Stimulated activated CD4-positive, alpha-beta T cell treated with anti-CD3 and anti-CD28 coated beads, Interleukin-1b, Interleukin-23, amount 100 ng/mL, for 4 hours (primary cell): ENCODE measurements at places on chromosomes 5 and 9.

GRCh38 chr9:80701061-80701460 is 988.3 kb downstream of the TLE1 start:
- DNase-seq = no peak

DNA sequence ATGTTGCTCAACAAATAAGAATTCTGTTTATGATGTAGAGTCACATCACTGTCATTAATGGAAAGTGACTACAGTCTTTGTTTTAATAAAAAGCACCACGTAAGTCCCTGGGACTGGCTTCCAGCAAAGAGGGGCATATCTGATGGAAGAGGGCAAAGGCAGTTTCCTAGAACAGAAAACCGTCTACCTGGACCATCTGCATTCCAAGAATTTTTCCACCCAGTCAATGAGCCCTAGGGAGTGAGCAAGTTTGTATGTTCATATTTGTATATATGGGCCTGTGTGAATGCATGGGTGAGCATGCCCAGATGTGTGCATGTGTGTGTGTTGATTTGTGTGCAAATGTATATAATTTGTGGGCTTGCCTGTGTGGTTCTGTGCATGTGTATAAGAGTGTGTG is 156.8 kb upstream of the SEMA6A start:
- no peak for DNase-seq

DNA sequence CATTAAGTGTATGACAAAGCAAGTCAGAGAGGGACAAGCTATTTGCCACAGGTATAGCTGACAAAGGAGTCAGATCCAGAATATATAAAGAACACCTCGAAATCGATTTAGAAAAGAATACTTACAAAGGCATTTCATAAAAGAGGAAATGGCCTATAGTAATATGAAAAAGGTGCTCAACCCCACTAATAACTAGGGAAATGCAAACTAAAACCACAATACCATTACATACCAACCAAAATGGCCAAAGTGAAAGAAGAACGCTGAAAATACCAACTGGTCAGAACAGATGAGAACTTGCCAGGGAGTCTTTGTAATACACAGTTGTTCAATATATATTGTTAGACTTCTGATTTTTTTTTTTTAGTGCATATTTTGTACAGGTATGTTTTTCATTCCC is 152.9 kb downstream of the CDC42SE2 start:
- no peak for DNase-seq

DNA sequence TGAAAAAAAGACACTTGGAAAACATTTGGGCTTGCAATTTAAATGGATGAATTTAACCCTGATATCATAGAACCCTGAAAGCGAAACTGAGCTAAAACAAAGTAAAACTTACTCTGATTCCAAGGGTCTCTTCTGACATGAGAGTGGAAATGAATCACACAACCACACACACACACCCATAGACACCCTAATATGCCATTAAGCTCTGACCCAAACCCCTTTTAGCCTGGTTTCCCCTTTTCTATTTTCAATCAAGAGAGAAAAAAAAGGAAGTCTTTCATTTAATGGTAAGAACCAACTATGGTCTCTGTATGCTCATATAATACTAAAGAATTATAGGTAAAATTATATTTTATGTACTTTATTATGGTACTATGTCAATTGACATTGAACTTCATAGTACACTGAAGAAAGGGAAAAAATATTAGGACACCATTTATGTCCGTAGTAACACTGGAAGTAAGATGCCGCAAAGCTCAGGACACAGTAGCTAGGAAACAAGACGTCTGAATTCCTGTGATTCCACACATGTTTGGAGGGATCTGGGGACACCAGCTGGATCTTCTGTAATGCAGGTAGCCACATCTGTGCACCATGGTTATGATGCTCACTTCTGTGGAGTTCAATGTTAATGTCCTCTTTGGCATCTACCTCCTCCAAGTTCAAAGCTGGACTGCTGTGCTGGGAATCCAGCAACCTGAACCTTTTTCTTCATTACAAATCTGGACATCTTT is 95.8 kb downstream of the PCSK1 start:
- no peak for DNase-seq
